ENCODE measurements at places on chromosomes 16 and 17.
A peak's percentile ranks its signal among the peaks of the same experiment; 100 is the strongest.

- DNase-seq, result no peak
Measured at GRCh38 chr16:2949705-2950352, 14.2 kb upstream of the KREMEN2 start.

DNA sequence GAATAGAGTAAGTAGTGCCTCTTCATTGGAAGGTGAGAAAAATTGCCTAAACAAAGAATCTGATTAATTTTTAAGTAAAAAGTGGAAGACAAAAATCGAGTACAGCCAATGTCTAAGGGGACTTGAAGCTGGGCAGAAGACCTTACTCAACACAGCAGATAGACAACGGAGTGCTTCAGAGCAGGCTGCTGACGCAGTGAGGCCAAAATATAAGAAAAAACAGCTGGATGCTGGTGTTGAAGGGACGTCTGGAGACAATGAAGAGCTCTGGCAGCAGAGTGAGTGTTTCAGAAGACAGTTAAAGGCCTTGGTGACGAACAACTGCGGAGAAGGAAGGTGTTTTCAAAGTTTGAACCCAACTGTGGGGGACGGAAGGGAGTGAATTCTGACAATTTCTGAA lies 169.8 kb downstream of the MRTFB start:
- DNase-seq, result no peak

GRCh38 chr17:43025766-43026537 lies 921 bp downstream of the RND2 start:
- no peak for DNase-seq

GRCh38 chr16:8943001-8943763 lies 20.5 kb downstream of the USP7 start:
- no peak for DNase-seq

DNA sequence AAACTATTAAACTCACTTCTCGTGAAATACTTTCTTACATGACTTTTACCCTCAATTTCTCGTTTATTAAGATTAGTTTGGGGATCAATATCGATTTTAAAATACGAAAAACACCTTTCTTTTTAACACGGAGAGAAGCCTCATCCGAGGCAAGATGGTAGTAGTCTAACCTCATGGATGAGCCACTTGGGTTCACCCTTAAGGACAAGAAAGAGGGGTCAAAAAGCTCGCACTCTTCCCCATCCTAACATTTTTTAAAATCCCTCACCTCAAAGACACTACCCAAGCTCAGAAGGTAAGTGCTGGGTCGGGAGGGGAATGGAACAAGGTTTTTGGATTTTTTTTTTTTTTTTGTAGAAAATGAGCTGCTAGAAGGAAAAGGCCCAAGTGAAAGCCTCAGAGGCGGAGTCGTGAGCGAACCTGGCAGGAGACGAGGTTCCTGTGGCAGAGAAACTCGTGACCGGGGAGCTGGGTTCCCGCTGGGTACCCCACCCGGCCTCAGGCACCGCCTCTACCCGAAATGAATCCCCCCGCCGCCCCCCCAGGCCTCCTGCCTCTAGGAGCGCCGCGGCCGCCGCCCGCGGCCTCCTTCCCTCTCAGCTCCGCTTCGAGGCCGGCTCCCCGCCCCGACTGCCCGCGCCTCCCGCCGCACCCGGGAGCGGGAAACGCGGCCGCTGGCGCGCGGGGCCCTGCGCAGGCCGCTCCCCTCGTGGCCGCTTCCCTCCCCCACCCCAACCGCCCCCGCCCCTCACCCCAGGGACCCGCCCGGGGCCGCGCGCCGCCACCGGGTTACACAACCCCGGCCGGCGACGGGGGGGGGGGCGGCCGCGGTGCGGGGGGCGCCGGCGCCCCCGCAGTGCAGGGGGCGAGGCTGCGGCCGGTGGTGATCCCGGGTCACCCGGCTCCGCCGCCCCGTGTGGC lies 1.6 kb downstream of the NUFIP2 start:
- peak; percentile 14 for DNase-seq

GRCh38 chr17:81842725-81843504 lies 8.1 kb upstream of the PPP1R27 start:
- no peak for DNase-seq

- DNase-seq, result peak; percentile 35
Measured at GRCh38 chr17:15350777-15351477, 9.5 kb upstream of the TEKT3 start.

GRCh38 chr16:4116325-4117249 lies at the start of gene ADCY9:
ADCY9 (minus strand) TSS chr16:4116442; CDS start chr16:4115442, 1,000 bp downstream.
- no peak for DNase-seq

DNA sequence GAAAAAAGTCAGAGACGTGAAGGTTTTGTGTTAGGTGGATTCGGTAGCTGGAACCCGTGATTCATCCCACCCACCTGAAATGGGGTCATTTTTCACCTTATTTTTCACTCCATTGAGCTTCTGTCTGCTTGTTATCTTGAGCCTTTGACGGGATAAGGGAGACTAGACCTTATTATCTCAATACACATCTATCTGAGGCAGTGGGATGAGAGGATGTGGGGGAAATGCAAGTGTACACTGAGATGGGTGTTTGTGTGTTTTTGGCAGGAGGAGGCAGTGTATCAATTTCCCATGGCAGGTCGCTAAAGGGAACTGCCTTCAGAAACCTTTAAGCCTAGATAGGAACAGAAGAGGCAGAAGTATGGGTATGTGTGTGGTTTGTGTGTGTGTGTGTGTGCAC lies 6.2 kb upstream of the NOG start:
- DNase-seq, result no peak

GRCh38 chr16:86929057-86929871 lies 350.9 kb downstream of the FOXL1 start:
- no peak for DNase-seq

- DNase-seq, result no peak
Measured at GRCh38 chr17:50319306-50320004, 26.5 kb upstream of the XYLT2 start.

DNA sequence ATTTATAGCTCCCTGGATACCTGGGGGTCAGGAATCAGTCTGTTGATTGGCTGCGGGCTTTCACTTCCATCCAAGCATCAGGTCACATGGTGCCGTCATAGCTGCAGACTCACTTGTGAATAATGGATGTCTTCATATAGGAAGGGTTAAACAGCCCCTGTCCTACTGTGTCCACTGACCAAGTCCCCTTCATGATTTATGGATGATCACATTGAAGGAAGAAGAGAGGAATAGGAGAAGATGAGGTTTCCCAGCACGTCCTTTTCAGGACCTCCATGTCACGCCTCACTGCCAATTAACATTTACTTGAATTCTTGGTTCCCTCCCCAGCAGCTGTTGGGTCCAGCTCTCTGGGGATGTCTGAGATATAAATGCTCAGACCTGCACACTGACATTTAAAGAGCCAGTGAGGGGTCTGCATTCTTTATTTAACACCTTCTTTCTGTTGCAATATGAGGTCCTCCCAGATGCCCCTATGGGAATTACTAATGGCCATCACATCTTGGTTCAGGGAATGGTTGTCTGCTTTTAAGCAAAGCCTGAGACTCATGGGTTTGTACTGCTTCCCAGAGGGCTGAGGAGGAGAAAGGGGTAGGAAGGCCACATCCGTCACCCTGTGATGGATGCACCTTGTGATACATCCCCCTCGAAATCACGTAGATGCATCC lies 230.6 kb upstream of the HSBP1 start:
- DNase-seq, result no peak

DNA sequence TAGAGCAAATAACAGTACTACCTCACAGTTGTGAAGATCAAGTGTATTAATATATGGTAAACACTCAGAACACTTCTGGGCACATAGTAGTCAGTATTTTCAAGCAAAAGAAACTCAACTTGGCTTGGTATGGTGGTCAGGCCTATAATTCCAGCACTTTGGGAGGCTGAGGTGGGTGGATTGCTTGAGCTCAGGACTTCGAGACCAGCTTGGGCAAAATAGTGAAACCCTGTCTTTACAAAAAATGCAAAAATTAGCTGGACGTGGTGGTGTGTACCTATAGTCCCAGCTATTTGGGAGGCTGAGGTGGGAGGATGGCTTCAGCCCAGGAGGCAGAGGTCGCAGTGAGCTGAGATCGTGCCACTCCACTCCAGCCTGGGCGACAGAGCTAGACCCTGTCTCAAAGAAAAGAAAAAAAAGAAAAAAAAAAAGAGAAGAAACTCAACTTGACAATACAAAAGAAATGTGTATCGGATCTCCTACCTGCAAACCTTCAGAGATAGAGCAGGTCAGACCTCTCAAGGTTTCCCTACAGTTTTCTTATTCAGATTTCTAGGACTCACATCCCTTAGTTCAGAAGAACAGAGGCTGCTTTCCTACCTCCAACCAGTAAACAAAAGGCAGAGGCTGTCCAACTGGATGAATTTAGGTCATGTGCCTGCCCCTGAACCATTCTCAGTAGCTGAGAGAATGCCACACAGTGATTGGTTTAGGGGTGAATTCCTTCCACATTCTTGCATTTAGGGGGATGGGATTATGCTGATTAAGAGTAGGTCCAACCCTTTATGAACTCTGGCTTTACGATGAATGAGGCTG lies 1.7 kb upstream of the KPNA2 start:
- DNase-seq, result no peak

DNA sequence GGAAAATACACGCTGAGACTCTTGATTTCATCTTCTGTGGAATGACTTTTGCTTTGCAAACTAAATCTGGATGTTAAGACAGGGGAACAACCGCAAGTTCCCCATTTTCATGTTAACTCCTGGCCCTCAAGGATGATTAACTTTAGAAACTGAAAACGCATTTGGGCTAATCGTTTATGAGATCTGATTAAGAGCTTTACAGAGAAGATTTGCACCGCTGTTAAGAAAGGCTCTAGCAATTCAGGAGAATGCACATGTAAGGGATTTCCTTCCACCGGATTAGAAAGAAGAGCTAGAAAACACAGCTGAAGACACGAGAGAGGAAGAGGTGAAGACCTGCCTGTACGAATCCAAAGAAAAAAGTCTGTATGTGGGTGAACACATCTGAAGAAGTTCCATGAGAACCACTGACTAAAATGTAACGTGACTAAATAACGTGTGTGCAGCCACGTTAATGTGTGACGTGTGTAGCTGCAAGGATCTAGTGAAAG lies 106.4 kb downstream of the YPEL2 start:
- DNase-seq, result no peak

DNA sequence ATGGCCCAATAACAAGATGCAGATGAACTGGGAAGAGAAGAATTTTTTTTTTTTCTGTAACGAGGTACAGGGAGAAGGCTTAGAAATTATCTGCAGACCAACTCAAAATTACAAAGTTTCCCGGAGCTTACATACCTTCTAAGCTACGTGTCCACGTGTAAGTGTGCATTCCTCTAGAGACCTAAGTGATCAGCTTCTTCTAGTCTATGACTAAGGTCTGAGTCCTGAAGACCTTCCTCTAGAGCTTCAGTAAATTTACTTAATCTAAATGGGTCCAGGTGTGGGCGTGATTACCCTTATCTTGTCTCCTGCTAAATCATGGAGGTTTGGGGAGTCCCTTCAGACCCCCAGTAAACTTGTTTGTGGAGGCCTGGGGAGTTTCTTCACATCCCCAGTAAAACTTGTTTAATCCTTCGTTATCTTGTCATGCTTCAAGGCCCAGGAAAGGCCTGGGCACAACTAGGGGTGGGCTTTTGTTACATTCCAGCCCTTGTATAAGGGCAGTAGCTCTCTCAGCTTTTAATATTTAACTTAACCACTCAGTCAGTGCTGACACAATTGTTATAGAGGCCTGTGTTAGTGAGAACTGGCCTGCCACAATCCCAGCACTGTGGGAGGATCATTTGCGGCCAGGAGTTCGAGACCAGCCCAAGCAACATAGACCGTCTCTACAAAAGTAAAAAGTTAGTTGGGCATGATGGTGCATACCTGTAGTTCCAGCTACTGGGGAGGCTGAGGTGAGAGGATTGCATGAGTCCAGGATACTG lies 342.3 kb downstream of the SNX29 start:
- no peak for DNase-seq

GRCh38 chr17:50708050-50709000 lies 611 bp upstream of the ANKRD40 start:
- no peak for DNase-seq

- DNase-seq, result no peak
Measured at GRCh38 chr17:73735245-73735644, 91.0 kb upstream of the SDK2 start.

- DNase-seq, result no peak
Measured at GRCh38 chr17:77442976-77443747, 302.4 kb downstream of the SEC14L1 start.

- DNase-seq, result no peak
Measured at GRCh38 chr16:89958596-89958995, 10.0 kb downstream of the DEF8 start.

DNA sequence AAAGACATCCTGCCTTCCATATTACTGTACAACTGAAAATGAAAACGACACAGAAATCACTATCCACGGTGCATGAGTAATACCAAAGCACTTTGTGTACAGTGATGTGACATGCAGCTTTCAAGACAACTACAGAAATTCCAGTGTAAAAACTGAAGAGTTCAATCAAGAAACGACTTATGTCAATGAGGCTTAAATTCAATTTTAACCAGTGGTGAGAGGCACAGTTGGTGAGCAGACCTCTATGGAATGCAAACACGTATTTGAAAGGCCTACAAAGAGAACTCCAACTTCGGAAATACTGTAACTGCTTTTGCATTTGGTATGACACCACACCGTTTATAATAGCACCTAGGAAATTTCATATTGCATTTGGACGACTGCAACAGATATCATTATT lies 87.6 kb downstream of the USP31 start:
- no peak for DNase-seq

- no peak for DNase-seq
Measured at GRCh38 chr17:55286681-55287589, 22.2 kb downstream of the HLF start.

- no peak for DNase-seq
Measured at GRCh38 chr16:22206842-22207714, 1.0 kb downstream of the EEF2K start.

DNA sequence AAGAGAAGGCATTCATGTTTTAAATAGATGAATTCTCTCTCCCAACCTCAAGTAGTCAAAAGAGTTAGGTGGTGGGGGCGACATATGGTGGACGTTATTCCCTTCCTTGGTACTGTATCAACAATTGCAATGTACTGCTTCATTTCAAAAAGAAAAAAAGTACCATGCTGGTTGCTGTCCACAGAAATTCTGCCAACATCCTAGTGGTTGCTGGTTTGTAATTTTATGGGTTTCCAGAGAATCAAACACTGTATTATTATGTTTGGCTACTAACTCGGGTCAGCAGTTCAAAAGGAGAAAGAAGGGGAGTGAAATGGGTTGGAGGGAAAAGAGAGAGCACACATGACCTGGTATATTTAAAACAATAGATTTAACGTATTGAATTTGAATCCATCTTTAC lies 61.1 kb upstream of the KCNJ16 start:
- DNase-seq, result no peak

DNA sequence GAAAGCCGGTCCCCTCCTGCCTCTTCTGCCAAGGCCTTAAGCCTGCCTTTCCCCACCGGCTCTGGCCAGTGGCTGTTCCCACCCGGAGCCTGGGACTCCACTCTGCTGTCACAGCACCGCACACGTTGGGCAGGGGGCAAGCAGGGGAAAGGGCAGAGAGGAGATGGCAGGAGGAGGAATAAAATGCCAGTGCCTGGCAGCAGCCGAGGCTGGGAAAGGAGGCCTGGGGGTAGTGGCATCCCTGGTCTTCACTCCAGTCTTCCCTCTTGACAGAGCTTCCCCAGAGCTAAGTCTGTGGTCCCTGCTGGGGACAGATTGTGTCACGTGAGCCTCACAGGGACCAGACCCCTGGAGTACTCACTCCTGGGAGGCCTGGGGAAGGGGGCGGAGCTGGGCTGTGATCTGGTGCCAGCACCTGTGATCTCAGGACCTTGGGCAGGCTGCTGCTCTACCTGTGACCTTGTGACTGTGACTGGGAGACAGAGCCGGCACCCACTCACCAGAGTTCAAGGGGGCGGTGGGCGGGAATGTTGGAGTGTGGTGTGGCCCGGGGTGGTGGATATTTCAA lies 97.2 kb upstream of the GSE1 start:
- no peak for DNase-seq
